ENCODE measurements at places on chromosomes 12 and 14.

DNA sequence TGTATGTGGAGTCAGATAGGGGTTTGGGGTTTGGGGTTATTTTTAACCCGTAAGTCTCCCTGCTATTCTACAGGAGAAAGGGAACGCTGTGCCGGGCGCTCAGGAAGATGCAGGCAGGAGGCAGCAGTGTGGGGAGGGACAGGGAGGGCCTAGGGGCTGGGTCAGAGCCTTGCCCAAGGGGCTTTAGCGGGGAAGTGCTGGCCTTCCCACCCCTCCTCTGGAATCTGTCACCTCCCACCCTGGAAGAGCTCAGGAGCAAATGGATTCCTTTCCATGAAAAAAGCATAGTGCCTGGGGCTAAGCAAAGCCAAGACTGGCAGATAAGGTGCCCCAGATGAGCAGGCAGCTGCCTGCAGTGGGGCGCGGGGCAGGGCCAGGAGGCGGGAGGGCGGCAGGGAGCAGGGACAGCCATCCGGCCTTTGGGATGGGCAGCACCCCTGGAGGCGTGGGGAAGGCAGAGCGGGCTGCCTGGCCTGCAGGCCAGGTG, 7.3 kb upstream of the INF2 start:
- no peak for DNase-seq

DNA sequence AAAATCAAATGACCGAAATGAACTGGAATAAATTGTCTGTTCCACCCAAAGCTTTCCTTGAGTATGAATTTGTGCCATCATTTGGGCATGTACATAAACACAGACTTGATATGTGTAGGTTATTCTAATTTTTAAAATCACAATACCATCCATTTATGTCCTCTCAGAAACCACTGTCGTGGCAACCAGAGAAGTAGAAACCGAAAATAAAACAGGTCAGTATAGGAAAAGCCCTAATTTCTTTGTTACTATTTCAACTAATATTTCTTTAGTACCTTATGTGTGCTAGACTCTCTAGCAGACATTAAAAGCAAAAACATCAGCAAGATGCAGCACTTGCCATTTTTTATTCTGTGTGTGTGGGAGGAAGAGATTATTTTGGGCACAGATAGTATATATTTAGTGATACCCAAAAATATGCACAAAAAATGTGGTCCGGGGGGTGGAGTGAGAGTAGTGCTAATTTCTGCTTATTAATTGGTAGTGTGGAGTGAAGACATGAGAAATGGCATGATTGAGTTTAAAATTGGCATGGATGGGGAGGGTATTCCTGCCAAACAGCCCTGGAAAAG, 130.8 kb upstream of the CNTN1 start:
- DNase-seq = no peak

- DNase-seq = no peak
These were observed 57.2 kb upstream of the USP44 start for GRCh38 chr12:95608252-95609033.

- no peak for DNase-seq
These were observed 601.4 kb downstream of the C12orf50 start for GRCh38 chr12:87427770-87428169.

- DNase-seq = no peak
These were observed 371.8 kb downstream of the RPL10L start for GRCh38 chr14:46279776-46280175.

- DNase-seq = peak; percentile 38
These were observed 550 bp downstream of the TEAD4 start for GRCh38 chr12:2959505-2960389.

- DNase-seq = no peak
These were observed 57.2 kb upstream of the FICD start for GRCh38 chr12:108457734-108458361.

- DNase-seq = no peak
These were observed 886 bp downstream of the SIX1 start for GRCh38 chr14:60648249-60648933.

- DNase-seq = no peak
These were observed 256.6 kb downstream of the PRKD1 start for GRCh38 chr14:29671034-29671433.

- no peak for DNase-seq
These were observed 272.1 kb downstream of the CEP128 start for GRCh38 chr14:80669426-80669825.

DNA sequence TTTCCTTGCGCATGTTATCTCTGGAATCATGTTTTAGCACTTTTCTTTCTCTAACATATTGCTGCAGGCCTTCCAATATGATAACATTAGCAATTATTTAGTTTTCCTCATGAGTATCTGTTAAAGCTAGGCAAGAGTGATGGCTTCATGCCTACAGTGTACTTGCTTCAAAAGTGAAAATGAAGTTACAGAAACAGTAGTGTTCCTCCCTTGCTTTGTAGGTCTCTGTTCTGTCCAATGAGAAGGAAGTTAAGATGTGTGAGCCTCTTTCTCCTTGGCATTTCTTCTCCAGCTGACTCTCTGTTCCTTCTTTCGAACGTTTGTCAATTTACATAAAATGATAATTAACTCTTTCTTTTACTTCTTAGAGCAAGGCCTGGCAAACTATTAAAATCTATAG, 22.2 kb downstream of the LRRIQ1 start:
- DNase-seq = no peak

DNA sequence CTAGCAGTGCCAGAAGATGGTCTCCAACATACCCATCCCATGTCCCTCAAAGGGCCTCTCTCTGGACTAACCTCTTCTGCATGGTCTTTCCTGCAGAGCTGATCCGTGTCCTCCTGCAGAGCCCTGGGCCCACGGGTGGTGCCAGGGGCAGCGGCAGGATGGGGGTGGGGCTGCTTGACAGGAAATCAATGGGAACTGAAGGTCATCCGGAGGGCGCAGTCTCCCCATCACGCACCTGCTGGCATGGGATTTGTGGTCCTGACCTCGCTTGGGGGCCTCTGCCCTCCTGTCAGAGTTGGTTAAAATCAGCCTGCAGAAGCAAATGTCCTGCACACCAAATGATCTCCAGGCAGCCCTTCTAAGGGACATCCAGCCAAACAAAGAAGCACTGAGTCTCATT, 110.2 kb downstream of the DPF3 start:
- no peak for DNase-seq

- DNase-seq = no peak
These were observed 1045.6 kb downstream of the BCL11B start for GRCh38 chr14:98226411-98226810.

- DNase-seq = no peak
These were observed 30.6 kb downstream of the CLECL1 start for GRCh38 chr12:9702255-9702654.

GRCh38 chr12:122081697-122082221, 3.2 kb downstream of the MLXIP start:
- peak; percentile 77 for DNase-seq

Data from GM19239 (cell line).